ENCODE measurements at places on chromosomes 6 and 20.

- DNase-seq: no peak
Measured at GRCh38 chr6:41236276-41236675, 8.1 kb downstream of the TREML4 start.

- no peak for DNase-seq
Measured at GRCh38 chr20:15332711-15333160, 995.3 kb upstream of the FLRT3 start.

DNA sequence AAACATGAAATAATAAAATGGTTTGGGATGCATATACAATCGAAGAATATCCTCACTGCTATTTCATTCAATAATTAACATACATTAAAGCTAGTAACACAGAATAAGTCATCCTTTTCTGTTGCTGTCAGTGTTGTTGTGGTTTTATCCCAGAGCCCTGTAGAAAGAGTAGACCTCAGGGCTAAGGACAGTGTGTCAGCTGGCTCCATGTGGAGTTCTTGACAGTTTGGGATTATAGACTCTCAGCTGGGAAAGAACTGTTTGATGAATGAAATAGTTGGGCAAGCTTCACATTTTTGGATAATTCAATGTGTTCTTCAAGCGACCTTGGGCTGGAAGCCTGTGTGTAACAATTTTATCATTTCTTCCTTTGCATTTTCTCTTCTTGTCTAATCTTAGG, 10.1 kb downstream of the UTRN start:
- DNase-seq: no peak

DNA sequence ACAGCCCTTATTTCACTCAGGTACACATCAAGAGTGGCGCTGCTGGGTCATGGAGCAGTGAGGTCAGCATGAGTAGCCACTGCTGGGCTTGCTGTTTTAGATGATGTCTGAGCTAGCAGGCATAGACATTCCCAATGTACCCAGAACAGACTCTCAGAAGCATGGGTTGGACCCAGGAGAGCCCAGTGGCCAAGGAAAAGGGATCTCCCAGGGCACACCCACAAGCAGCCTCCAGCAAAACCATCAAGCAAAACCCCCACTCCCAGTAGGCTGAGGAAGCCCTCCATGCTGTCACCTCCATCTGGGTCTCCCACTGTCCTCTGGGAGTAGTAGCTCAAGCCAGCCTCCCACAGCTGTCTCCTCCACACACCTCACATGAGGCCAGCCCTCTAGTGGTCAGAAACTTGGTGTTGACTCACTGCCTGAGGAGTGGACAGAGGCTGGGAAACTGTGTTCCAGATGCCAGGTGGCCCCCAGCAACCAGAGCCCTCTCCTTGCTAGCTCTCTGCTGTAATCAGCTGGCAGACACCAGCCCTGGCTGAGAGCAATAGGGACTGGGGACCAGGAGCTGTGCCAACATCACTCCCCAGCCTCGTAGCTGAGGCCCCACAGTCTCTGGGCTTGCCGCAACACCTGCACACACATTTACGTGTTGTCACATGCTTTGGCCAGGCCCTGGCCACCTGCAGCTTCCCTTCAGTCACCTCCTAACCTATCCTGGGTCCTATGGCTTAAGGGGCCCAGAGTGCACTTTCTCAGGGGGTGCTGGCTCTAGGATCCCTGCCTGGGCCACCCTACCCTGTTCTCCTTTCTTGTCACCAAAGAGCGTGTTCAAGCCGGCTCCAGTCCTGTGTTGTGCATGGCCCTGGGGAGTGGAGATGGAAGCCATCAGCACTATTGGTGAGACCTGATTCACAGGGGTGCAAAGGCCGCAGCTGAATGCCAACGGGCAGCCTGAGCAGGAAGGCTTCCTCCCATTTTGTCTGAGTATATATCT, 1.9 kb upstream of the AP5S1 start:
- peak; percentile 71 for DNase-seq

DNA sequence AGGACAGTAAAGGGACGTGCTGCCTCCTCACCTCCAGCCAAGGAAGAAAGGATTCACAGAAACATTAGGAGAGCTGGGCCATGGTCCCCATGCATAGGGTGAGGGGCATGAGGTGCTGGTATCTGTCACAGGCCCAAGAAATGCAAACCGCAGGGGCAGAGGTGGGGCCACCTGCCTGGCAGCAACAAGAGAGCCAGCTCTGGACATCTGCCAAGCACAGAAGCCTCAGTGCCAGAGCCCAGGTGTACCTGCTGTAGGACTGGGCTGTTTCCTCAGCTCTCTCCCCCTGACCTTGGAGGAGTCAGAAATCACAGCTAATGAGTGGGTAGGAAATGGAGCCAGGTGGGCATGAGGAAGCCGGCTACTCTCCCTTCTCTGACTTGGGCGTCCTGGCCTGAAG, 45.3 kb downstream of the SLC2A12 start:
- DNase-seq: no peak

- no peak for DNase-seq
Measured at GRCh38 chr20:5840411-5841002, 90.3 kb downstream of the SHLD1 start.

DNA sequence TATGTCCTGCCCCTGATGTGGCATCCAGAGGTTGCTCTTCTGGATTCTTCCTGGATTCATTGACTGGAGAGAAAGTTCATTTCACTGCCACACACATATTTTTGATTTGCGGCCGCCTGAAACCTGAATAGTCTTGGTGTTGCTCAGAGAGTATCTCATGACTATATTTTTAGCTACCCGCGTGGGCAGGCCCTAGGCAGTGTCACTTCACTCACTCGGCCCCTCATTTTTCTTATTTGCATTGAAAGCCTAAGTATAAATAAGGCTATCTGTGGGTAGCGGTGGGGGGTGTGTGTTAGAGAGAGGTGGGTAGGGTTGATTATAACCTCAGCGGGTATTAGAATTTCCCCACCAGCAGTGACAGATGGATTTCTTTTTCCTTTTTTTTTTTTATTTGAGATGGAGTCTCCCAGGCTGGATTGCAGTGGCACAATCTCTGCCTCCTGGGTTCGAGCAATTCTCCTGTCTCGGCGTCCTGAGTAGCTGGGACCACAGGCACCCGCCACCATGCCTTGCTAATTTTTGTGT, 113.5 kb downstream of the JARID2 start:
- DNase-seq: no peak

GRCh38 chr6:49054311-49054710, 408.7 kb downstream of the MMUT start:
- no peak for DNase-seq

GRCh38 chr6:145863988-145864616, 49.5 kb upstream of the FBXO30 start:
- DNase-seq: no peak

DNA sequence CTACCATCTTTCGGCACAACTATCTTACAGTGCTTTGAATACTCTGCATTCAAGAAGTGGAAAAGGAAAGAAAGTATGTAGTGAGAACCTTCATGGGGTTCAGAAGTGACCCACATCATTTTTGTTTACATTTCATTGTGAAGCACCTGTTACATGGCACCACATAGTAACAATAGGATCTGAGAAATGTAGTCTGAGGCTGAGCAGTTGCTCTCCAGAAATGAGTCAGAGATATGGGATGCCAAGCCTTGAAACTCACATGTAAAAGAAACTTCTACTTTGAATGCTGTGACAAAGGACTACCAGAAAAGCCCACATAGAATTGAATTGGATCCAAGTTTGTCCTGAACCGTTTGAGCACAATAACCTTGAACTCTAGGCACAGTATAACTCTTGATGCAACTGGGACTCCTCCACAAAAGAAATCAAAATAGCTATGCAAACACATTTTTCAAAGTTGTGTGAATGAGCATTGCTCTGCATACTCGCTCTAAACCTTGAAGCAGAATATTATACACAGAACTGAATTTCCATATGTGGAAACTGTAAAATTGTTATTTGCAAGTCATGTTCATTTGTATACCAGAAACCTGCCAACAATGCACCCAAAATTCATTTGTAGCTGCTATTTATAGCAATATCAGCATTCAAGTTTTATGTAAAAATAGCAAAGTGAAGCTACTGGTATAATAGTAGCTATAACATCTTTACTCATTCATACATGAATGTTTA, 400.9 kb upstream of the POU3F2 start:
- no peak for DNase-seq

GRCh38 chr20:54293526-54293925, 85.6 kb downstream of the PFDN4 start:
- DNase-seq: peak; percentile 15

- DNase-seq: no peak
Measured at GRCh38 chr20:2348336-2348735, 32.4 kb upstream of the TGM6 start.

DNA sequence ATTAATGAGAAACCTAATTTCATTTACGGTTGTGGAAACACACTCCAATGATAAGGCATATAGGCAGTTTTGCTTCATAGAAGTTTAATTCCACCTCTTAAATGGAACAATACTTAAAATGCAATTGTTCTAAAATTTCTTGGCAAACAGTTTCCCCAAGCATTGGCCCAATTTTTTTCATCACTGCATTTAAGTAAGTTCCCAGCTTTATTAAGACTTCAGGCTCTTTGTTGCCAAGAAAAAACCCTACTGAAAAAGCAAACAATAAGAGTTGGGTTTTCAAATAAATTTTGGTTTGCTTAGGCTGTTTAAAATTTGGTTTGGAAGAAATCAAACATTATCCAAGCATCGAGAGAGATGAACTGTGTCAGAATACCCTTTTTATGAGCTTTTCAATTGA, 690.9 kb upstream of the NRSN1 start:
- no peak for DNase-seq

GRCh38 chr20:43721097-43721428, 5.7 kb downstream of the GTSF1L start:
- no peak for DNase-seq

GRCh38 chr6:27770724-27771123, 141.5 kb downstream of the OR2B2 start:
- DNase-seq: no peak

DNA sequence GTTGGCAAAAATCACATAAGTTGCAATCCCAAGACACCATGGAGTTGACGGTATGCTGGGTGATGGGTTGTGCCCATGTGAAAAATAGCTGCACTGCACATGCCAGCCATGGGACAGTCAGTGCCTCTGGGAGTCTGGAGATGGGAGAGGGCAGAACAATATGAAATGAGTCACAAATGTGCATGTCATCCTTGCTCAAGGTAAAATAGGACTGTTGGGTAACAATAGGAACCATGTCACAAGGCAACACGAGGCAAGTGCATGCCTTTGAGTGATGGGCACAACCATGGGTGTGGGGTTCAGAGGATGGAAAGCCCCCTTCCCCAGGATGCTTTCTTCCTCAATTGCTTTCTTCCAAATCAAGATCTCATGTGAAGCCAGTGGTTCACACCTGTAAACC, 70.5 kb upstream of the PIM1 start:
- DNase-seq: no peak

DNA sequence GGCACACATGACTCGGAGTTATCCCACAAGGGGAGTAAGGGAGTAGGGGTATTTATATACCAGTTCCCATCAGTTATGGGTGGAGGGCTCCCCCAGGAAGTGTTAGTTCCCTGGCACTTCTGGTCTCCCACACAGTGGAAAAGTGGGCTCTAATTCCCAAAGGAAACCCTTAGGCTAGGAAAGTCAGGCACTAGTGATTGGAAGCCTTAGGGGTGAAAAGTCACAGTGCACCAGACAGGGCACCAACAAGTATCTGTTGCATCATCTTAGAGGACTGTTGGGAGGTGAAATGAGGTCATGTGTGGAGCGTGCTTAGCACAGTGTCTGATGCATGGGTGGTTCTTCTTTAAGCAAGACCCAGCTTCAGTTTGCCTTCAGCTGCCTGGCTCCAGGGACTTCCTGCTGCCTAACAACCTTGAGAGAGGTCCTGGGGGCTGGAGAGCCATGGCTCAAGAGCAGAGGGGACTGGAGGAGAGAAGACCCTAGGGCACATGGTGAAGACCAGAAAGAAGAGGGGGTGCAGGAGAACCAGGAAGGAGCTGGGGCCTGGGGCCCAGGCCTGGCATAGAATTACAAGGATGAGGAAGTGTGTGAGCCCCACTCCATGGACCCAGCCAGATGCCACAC, 7.5 kb upstream of the FOXP4 start:
- no peak for DNase-seq

- DNase-seq: no peak
Measured at GRCh38 chr20:62621251-62622110, 20.8 kb upstream of the SLCO4A1 start.

DNA sequence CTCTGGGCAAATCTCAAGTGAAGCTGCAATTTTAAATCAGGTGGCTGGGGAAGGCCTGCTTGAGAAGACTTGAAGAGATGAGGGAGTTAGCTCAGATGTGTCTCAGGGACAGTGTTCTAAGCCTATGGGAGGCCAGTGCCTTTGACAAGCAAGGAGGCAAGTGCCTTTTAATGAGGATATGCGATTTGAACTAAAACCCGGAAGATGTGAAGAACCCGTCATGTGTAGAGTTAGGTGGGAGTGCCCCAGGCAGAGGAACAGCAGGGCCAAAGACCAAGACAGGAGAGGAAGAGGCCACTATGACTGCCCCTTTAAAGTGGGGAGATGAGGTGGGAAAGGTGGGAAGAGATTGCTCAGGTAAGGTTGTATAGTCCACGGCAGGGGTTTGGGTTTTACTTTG, 71.9 kb downstream of the SLX4IP start:
- DNase-seq: no peak

DNA sequence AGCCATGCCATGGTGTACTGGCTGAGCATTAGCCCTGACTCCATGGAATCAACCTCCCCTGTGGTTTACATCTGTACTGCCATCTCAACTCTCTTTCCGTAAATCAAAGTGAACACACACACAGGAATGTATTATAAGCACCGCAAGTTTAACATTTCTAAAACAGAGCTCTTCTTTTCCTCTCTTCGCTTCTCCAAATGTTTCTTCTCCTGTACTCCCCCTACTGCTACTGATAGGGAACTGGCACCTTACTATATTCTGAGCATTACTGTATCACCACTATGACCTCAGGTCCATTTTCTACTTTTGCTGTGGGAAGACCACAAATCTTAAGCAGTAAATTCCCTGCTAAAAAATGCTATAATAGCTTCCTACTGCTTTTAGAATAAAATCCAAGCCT, 101.2 kb downstream of the NUS1 start:
- no peak for DNase-seq
